ENCODE measurements at places on chromosomes 2 and 18. TPM values are rescaled to one million over a fixed set of nuclear protein-coding genes. Genes with fewer than 3 reads are reported as not detected.

Gene DRC1
- 0.11 TPM for polyA plus RNA-seq

Gene CD302
- polyA plus RNA-seq: 20.8 TPM

Gene ANKRD62
- not detected for polyA plus RNA-seq

Gene RGPD3
- polyA plus RNA-seq: 0.20 TPM

DNA sequence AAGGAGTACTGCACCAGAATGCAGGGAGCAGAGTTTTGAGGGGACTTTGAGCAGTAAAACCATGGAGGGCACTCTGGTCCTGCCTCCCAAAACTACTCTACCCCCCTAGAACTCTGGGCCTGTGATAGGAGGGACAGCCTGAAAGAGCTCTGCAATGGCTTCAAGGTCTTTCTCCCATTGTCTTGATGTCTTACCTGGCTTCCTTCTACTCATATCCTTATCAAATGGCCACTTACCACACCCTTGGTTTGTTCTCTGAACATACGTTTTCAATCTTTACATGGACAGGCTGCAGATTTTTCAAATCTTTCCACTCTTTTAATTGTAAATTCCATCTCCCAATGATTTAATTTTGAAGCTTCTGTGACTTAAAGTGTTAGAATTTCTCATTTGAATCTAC lies 27.7 kb downstream of the RELCH start:
- DNase-seq: no peak

DNA sequence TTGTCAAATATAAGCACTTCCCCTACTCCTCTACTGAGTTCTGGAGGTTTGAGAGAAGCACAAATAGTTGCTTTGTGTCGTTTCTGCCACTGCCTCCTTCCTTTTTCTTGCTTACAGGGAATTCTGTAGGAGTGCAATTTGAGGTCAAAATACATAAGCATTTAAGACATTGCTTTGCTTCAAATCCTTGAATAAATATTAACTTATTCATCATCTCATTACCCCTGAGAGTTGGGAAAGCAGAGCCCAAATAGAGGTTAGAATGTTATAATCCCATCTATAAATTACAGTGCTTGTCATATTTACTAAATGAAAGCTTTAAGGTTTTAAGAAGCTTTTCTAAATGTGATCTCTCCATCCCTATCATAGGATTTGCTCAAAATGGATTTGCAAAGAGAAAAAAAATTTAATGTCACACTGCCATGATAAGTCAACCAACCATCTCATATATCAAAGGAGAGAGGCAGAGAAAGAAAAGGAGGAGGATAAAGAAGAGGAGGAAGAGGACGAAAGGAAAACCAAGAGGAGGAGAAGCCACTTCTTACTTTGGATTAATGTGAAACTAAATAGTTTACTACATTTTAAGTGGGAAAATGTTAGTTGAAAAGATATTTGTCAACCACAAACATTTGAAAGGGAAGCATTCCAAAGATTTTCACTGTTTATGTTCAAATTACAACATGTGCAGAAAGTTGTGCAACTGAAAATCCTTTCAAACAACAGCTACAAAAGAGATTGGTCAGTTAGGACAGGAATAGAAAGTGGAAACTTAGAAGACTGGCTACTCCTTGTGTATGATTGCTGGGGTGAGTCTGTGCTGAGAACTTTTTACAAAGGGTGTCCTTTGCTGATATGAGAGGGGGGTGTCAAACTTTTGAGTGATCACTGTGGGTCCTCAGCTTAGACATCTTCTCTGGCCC lies 277.3 kb upstream of the FN1 start:
- peak; percentile 41 for DNase-seq

DNA sequence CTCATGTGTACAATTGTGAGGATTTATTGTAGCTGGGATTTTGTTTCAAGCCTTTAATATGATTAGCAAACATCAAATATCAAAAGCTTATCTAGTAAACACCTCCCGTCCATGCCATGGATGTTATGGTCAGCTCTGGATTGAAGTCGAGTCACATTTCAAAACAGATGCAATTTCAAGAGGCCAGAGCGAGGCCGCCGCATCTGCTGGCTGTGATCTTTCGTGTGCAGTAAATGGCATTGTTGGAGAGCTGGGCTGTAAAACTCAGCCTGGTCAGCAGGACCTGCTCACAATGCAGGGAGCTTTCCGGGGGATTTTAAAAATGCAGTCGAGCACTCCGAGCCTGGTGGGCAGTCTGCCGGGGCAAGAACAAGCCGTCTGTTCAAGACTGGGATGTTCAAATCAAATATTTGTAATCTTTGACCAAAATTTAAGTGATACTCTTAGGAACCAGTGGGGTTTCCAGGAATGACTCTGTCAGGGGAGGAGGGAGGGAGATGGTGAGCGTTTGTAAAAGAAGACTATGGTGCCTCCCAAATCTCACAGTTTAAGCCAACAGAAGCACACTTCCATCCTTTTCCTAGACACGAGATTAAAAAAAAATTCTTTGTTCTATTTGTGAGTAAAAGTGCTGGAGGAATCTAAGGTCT lies 97.6 kb downstream of the MYCN start:
- no peak for DNase-seq

Measured in muscle of arm (tissue), 14 donors.